Cardiac fibroblast (primary cell): ENCODE measurements at places on chromosomes 3 and 15.

DNA sequence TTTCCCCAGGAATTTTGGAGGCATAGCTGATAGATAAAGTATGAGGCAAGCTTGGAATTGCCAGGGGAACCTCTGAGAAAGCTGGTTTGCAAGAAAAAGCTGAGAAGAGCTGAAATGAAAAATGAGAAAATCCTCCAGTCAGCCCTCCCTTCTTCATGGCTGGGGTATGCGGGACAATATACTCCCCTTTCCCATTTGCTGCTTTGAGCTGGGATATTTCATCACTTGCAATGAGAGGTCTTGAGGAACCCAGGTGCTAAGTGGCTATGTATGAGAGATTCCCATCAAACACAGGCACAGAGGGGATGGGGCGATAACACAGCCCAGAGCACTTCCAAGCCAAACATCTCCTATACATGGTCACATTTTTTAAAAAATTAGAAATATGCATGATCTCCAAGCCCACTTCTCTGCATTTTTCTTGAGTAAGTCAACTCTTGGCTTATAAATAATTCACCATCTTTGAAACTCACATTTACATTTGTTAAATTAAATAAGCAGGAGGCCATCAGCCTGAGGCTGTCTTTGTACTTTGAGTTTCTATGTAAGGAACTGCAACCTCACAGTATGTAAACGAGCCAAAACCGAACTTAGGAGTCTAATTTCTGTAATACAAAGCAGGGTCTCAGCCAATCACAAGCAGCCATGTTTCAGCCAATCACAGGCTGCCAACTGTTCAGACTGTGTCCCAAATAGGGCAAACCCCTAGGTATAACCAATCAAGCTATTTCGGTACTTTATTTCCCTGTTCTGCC, 983.6 kb upstream of the NR2F2 start:
- no peak for DNase-seq

DNA sequence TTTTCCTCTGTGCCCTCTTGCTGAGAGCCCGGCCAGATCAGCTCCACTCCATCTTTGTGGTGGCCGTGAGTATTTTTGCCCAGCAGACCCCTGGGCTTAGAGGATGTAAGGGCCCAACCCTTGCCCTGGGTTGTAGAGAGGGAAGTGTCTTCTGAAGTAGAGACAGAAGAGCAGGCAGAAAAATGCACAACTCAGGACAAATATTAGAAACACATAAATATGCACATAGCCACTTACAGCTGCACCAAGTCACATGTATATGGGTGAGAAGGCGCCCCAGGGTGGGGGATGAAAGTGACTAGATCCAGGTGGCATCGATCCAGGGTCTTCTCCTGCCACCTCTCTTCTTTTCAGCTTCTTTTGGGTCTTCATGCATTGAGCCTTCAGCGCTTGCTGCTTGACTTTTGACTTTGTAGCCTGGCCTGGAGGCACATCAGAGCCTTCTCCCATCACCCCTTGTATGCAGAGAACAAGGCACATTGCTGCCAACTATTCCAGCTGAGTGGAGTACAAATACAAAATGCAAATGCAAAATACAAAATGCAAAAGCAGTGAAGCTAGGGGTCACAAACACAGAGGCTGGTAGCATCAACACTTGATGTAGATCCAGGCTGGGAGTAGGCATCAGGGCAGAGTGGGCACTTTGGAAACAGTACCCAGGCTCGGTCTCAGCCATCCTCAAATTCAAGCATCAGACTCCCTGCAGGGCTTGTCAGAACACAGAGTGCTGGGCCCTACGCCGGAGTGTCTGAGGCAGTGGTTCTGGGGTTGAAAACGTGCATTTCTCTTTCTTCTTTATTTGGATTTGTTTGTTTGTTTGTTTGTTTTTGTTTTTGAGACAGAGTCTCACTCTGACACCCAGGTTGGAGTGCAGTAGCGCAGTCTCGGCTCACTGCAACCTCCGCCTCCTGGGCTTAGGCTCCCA, 133.0 kb downstream of the ASB7 start:
- no peak for DNase-seq

GRCh38 chr3:72728958-72729467, 119.2 kb downstream of the SHQ1 start:
- no peak for DNase-seq

GRCh38 chr3:170746175-170746942, 123.6 kb downstream of the RPL22L1 start:
- DNase-seq = no peak

GRCh38 chr3:31361371-31362273, 171.1 kb upstream of the STT3B start:
- peak; percentile 68 for DNase-seq

GRCh38 chr15:89827829-89828228, 13.2 kb upstream of the ANPEP start:
- no peak for DNase-seq

DNA sequence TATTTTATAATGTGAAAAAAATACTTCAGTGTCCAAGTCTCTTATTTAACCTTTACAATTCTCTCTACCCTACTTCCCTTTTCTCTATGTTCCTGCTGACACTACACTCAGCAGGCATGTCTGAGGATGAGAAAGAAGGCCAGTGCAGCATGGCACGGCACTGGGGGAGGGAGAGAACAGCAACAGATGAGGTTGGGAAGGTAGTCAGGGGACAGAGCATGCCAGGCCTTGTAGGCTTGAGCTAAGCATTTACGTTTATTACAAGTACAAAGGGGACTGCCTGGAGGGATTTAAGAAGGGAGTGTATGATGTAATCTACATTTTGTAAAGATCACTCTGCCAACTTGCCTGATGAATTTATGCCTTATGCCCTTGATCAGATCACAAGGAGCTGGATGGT, 117.3 kb upstream of the WNT5A start:
- no peak for DNase-seq

GRCh38 chr3:145013931-145014330, 1042.3 kb downstream of the DIPK2A start:
- no peak for DNase-seq

DNA sequence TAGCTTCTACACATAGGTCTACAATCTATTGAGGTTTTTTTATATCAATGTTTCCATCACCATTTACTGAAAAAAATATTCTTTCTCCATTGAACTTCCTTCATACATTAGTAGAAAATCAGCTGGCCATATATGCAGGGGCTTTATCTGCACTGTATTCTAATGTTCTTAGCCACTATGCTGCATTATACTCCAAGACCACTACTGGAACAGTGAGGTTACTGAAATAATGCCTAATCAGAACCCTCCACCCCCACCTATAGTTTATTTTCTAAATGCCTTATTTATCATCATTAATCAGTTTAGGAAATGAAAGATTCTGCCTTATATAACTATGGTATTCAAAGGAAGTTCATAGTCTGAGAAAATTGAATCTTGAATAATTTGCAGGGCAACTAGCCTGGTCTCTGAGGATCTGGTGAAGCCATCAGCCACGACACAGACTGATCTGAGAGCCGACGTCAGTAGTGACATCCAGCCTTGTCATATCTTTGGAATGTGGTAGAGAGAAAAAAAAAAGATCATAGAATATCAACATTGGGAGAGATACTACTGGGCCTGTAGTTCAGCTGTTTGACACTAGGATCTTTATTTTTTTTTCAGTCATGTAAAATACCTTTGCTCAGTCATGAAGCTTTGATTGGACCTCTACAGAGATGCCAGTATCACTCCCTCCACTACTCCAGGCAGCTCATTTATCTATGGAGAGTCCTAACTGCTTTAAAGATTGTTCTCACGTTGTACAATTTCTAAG, 66.6 kb downstream of the P3H2 start:
- DNase-seq = peak; percentile 59

DNA sequence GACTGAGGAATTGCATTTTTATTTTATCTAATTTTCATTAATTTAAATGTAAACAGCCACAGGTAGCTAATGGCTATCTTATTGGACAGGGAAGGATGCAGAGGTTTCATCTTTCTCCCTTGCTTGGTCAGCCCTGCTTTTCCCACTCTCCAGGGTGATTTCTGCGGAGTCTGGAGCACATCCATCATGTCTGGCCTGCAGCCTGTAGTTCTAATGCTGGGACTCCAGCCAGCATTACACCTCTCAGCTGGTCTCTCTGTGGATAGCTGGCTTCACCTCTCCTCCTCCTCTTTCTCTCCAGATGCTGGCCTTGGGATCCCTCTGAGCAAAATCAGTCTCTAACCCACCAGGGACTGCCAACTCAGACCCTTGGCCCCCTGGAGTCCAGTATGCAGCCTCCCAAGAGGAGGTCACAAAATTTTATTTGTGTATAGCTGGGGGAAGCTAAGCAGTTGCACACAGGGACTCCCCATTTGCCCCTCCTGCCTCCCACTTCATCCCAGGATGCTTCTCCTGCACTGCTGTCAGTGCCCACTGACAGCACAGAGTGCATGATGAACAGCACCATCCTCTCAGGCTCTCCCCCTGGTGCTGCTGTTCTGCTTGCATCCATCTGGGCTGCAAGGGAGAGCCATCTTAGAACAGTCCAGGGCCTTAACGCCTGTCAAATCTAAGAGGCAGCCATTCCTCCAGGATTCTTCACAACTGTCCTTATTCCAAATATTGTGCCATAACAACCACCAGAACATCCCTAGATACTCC, 1.7 kb downstream of the BFSP2 start:
- DNase-seq = no peak

DNA sequence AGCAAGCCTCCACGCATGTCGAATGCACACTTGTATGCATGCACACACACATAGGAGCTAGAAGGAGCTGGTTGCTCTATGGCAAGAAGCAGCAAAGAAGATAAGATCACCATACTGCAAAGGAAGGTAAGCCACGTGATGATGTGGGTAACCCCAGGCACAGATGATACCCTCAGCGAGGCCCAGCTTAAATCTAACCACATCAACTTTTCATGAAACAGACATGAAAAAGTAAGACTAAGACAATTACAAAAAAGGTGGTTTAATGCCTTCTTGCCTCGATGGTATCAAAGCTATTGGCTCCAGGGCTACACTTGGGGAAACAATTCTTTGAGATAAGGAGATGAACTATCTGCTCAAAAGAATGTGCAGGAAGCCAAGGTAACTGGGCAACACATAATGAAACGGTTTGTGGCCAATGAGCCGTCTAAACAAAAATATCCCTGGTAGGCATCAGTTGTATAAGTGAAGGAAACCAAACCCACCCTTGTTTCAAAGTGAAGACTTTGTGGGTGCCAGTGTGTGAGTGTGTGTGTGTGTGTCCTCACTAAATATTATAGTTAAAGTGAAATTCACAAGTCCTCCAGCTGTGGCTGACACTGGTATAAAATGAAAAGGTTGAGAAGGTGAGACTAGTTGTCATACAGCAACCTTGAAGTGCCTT, 365.7 kb upstream of the ICE2 start:
- DNase-seq = no peak

DNA sequence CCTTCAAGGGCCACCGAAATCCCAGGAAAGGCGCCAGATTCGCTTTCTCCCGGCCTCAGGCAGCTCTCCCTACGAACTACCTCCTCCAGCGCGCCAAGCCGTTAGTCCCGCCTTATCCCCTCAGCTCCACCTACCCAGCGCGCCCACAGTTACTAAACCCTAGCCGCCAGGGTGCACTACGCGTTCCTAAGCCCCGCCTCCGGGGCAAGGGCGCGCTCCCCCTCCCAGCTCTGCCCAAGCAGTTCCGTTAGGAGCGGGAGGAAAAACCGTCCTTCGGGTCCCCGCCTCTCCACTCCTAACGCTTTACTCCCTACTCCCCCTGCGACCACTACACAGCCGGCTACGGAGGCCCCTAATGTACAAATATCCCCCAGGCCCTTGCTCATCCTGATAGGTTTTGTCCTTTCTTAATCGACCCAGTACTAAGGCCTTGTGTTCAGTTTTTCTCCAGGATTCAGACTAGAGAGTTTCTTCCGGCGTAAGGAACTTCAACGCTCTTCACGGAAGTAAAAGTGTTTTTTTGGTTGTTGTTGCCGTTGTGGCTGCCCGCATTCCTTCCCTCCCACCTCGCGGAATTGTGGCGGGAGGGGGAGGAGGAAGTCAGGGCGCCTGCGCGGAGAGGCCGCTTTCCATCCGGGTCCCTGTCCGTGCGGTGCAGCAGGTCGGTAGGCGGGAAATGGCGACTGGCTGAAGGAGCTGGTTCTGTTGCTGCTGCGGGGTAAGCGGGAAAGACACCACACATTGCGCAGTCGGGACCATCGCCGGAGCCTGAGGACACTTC, at the start of gene CTDSPL2:
Gene CTDSPL2, plus strand, starts transcription at position 655 of the 781 bp plus-strand sequence. CDS start 31,386 bp downstream, outside the sequence.
- DNase-seq = peak; percentile 99

DNA sequence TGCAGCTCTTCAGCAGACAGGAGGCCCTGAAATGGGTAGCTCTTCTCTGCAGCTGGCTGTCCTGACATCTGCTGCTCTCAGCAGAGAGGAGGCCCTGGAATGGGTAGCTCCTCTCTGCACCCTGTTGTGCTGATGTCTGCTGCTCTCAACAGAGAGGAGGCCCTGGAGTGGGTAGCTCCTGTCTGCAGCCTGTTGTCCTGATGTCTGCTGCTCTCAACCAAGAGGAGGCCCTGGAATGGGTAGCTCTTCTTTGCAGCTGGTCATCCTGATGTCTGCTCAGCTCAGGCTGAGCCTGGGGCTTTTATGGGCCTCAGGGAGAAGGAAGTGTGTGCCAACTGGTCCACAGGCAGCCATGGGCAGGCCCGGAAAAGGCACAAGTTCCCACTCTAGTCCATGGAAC, 66.6 kb downstream of the PIK3CB start:
- no peak for DNase-seq

GRCh38 chr15:38647683-38648082, 83.1 kb upstream of the RASGRP1 start:
- DNase-seq = peak; percentile 27

- DNase-seq = no peak
Observed at GRCh38 chr3:172189213-172189612, 149.8 kb downstream of the FNDC3B start.

DNA sequence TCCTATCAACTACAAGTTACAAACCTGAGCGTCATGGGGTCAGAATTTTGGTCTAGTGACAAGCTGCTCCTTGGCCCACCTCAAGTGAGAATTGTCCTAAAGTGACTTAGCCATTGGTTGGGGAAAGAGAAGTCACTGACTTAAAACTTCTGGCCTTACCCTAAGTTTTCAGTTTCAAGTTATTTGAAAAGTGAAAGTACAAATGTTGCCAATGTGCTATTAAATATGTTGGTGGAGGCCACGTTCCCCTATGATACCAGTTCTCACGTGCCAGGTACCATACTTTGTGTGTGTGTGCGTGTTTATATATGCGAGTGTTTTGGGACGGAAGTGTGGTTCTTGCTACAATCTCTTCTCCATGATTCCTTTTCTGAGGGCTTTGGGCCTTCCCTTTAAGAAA, 22.6 kb upstream of the RASGRP1 start:
- no peak for DNase-seq

- no peak for DNase-seq
Observed at GRCh38 chr3:123152687-123153086, 49.1 kb upstream of the SEC22A start.
